Sigmoid colon (tissue), 7 donors: ENCODE measurements at places on chromosomes 16 and 17. TPM values are rescaled to one million over a fixed set of nuclear protein-coding genes. Genes with fewer than 3 reads are reported as not detected.

DNA sequence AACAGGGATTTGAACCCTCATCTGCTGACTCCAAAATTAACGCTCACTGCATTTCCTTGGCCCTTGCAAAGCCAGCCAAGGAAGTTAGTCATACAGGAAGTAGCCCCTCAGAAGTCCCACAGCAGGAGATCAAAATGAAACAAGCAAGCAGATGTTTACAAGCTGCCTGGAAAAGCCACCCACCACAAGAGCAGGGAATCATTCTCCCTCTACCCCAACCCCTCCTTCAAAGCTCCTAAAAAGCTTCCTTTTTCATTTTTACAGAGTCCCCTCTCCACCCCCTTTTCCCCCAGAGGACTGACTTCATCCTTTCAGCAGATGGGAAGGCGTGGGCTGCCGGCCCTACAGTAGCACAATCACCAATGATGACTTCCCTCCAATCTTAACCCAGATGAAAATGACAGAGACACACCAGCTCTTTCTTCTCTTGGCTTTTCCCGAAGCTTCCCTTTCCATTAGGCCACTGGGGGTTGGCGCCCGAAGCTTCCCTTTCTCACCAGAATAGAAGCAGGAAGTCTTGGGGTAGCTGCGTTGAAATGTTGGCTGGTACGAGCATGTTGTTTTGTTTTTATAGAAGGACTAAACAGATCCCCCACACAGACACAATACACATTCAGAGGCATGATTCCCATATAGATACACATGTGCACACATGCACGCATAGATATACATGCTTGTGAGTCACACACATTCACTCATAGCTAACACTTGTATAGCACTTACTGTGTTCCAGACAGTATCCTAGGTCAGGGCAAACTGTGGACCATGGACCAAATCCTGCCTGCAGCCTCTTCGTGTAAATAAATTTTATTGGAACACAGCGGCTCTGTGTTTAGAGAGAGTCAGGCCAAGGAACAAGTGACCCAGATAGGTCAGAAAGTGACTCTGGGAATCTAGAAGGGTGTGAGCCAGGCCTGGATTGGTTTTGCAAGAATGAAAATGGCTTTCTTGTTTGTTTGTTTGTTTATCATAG is 17.4 kb downstream of the ITPRIPL2 start:
- H3K36me3 ChIP-seq, result no peaks in the 10 kb centered on the region
- no peaks in the 10 kb centered on the region for H3K27me3 ChIP-seq
- peak overlapping the region; percentile 66 for H3K27ac ChIP-seq
- no peak overlapping the region for H3K4me3 ChIP-seq
- DNase-seq, result peak; percentile 76

- peak; percentile 89 for DNase-seq
- peak overlapping the region; percentile 74 for H3K27ac ChIP-seq
- H3K27me3 ChIP-seq, result no peaks in the 10 kb centered on the region
- no peaks in the 10 kb centered on the region for H3K36me3 ChIP-seq
- H3K4me1 ChIP-seq, result peaks cover 13% of the 10 kb centered on the region
These were observed 651 bp downstream of the SHMT1 start for GRCh38 chr17:18362698-18363100.

SLC13A2 gene
- not detected for total RNA-seq

- H3K27me3 ChIP-seq, result peaks cover 80% of the 10 kb centered on the region
- no peak overlapping the region for H3K4me3 ChIP-seq
- no peak for DNase-seq
These were observed 1.1 kb downstream of the CDH15 start for GRCh38 chr16:89172528-89173173.

- peaks cover 71% of the 10 kb centered on the region for H3K36me3 ChIP-seq
- no peaks in the 10 kb centered on the region for H3K27me3 ChIP-seq
- no peak overlapping the region for H3K4me3 ChIP-seq
- H3K4me1 ChIP-seq, result peaks cover 23% of the 10 kb centered on the region
- H3K27ac ChIP-seq, result peak overlapping the region; percentile 53
These were observed 21.1 kb downstream of the KNOP1 start for GRCh38 chr16:19696961-19697360.

DNA sequence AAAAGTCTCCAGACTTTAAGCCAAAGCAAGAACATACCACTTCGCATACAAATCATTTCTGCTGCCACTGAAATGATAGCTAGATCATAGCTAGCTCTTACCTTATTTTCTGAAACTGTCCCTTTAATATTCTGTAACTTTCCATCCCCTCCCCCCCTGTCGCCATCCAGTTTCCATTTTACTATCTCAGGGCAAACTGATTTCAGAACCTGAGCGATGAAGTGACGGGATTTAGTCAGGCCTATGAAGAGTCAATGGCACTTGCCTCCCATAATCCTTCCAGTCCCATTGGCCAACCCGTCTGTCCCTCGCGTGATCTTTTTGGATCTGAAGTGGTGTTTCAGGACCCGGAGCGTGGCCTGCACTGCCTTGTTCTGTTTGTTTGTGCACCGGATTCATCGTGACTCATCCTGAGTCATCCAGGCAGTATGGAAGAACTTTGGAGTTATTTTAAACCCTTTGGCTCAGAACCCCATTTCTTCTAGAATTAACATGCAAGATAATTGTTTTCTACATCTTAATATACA is 199.8 kb upstream of the CHMP6 start:
- H3K27ac ChIP-seq, result peak overlapping the region; percentile 86
- no peaks in the 10 kb centered on the region for H3K27me3 ChIP-seq
- H3K4me3 ChIP-seq, result no peak overlapping the region
- H3K4me1 ChIP-seq, result no peaks in the 10 kb centered on the region

DNA sequence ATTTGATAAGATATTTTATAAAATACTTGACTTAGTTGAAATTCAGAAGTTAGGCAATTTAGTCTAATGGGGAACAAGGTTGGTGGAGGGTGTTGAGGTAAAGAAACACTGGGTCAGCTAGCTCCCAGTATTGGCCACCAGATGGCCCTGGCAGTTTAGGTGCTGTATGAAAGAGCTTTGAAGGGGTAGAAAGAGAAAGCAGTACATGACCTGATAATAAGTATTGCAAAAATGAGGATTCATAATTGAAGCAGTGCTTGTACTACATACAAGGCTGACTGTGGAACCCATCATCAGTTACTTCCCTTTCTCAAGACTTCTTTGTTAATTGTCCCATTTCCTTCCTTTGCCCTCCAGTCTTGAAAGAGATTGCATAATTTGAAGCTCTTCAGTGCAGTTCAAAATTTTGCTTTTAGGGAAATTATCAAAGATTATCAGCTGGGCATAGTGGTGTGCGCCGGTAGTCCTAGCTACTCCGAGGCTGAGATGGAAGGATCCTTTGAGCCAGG is 29.4 kb downstream of the TANC2 start:
- H3K36me3 ChIP-seq, result no peaks in the 10 kb centered on the region
- no peak overlapping the region for H3K27ac ChIP-seq
- H3K4me1 ChIP-seq, result no peaks in the 10 kb centered on the region

GRCh38 chr16:84483882-84484565 is 20.4 kb downstream of the MEAK7 start:
- no peak overlapping the region for H3K4me3 ChIP-seq
- no peaks in the 10 kb centered on the region for H3K4me1 ChIP-seq
- peaks cover 70% of the 10 kb centered on the region for H3K36me3 ChIP-seq
- H3K27ac ChIP-seq, result no peak overlapping the region

DNA sequence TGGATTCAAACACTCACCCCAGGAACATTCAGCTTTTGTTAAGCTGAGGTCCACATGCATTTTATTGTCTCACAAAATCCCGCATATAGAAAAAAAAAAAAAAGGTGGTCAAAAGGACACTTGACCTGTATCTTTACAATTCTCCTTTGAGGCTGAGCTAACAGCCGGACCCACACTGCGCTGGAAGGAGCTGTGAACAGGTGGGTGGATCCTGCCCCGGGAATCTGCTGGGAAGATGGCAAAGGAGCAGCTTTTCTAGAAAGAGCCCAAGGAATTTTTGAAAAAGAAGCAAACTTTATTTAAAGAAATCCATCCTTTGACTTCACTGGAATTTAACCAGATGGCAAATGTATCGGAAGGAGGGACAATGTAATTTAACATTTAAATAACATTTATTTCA is 108.1 kb downstream of the ADCY9 start:
- H3K27ac ChIP-seq, result no peak overlapping the region
- DNase-seq, result no peak
- H3K4me3 ChIP-seq, result no peak overlapping the region
- no peaks in the 10 kb centered on the region for H3K36me3 ChIP-seq
- H3K27me3 ChIP-seq, result no peaks in the 10 kb centered on the region

- no peak overlapping the region for H3K27ac ChIP-seq
- DNase-seq, result no peak
- H3K27me3 ChIP-seq, result no peaks in the 10 kb centered on the region
- no peaks in the 10 kb centered on the region for H3K4me1 ChIP-seq
- no peaks in the 10 kb centered on the region for H3K36me3 ChIP-seq
These were observed 17.0 kb downstream of the VWA3A start for GRCh38 chr16:22109258-22109898.

DNA sequence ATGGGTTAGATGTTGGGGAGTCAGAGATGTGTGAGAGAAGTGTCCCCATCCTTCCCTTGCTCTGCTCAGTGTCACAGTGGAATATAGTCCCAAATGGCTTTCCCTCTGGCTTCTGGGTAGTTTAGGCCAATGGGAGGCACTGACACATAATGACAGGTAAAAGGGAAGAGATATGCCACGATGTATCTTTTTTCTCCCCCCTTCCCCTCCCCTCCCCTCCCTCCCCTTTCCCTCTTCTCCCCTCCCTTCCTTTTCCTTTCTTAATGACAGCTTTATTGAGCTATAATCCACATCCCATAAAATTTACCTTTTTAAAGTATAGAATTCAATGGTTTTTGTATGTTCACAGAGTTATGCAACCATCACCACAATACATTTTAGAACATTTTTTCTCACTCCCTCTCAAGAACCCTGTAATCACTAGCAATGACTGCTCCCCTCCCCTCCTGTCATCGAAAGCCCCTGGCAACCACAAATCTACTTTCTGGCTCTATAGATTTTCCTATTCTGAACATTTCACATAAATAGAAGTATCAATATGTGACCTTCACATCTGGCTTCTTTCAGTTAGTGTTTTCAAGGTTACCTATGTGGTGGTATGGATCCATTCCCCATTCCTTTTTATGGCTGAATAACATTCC is 617 bp upstream of the CCR7 start:
- no peak for DNase-seq
- H3K4me1 ChIP-seq, result no peaks in the 10 kb centered on the region
- H3K4me3 ChIP-seq, result no peak overlapping the region

GRCh38 chr16:64469906-64470702 is 651.8 kb downstream of the CDH11 start:
- no peaks in the 10 kb centered on the region for H3K27me3 ChIP-seq
- no peak overlapping the region for H3K4me3 ChIP-seq
- DNase-seq, result no peak
- H3K27ac ChIP-seq, result no peak overlapping the region
- no peaks in the 10 kb centered on the region for H3K4me1 ChIP-seq

GRCh38 chr17:34391241-34391640 is 28.2 kb upstream of the CCL1 start:
- H3K27me3 ChIP-seq, result no peaks in the 10 kb centered on the region
- H3K27ac ChIP-seq, result no peak overlapping the region
- H3K36me3 ChIP-seq, result no peaks in the 10 kb centered on the region
- no peak for DNase-seq
- H3K4me3 ChIP-seq, result no peak overlapping the region
- no peaks in the 10 kb centered on the region for H3K4me1 ChIP-seq

DNAI2 gene
- total RNA-seq, result not detected

CA5A gene
- not detected for total RNA-seq

ADORA2B gene
- total RNA-seq, result 5.3 TPM

- DNase-seq, result no peak
- H3K4me1 ChIP-seq, result no peaks in the 10 kb centered on the region
- H3K27ac ChIP-seq, result no peak overlapping the region
- no peak overlapping the region for H3K4me3 ChIP-seq
These were observed 619.1 kb upstream of the SOX9 start for GRCh38 chr17:71501711-71502110.

NUDT21 gene
- total RNA-seq, result 46.8 TPM

- H3K4me3 ChIP-seq, result no peak overlapping the region
- no peaks in the 10 kb centered on the region for H3K27me3 ChIP-seq
- peaks cover 30% of the 10 kb centered on the region for H3K4me1 ChIP-seq
- no peaks in the 10 kb centered on the region for H3K36me3 ChIP-seq
- peak; percentile 91 for DNase-seq
These were observed 98.9 kb upstream of the GSE1 start for GRCh38 chr16:85514295-85514597.

DNA sequence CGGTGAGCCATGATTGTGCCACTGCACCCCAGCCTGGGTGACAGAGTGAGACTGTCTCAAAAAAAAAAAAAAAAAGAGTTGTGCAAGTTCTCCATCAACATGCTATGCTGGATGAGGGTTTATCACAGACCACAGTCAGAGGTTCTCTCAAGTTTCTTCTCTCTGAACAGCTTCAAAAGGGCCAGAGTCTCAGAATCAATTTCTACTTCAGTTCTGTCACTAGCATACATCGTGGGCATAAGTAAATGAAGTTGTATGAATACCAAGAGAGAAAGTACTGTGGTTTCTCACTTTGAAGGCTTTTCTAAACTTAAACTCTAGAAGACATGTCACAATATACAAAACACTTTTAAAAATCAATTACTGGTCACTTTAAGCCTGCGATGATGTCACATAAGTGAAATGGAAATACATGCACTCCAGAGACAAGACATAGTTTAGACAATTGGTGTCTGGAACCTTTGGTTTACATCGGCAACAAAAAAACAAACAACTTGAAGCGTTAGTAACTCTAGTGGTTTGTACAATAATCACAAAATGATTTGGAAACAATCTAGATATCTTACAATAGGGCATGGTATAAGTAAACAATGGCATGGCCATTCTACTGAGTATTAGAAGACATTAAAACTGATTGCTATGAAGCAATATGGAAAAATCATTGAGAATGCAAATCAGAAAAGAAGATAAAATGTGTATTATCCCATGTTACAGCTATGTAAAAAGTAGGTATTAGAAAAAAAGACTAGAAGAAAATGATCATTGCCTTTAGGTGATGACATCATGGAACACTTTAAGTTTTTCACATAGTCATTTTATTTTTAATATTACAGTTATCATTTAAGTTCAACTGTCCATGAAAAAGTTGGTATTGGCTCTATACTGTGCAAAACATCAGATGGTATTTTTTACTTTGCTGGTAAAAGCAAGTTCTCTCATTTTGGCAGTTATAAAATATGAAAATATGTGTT is 232.3 kb downstream of the ZFHX3 start:
- no peaks in the 10 kb centered on the region for H3K27me3 ChIP-seq
- H3K27ac ChIP-seq, result no peak overlapping the region
- DNase-seq, result no peak

CES1 gene
- total RNA-seq, result 20.2 TPM

DNA sequence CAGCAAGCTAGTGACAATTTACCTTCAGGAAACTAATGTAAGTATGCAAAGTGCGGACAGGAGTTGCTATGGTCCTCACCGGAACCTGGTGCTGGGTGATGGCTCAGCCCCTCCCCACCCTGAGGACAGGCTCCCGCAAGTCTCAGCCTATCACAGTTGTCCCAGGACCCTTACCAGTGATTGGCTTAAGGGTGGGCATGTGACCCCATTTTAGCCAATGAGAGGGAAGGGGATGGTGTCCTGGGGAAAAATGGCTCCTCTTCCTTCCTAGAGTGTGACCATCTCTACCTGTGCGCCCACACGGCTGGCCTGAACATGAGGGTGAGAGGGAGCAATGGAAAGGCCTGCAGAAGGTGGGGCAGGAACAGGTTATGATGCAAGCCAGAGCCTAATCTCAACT is 80.4 kb downstream of the C16orf78 start:
- H3K4me1 ChIP-seq, result no peaks in the 10 kb centered on the region
- H3K4me3 ChIP-seq, result no peak overlapping the region
- H3K27ac ChIP-seq, result no peak overlapping the region
